GM23248 (cell line): ENCODE measurements at places on chromosomes 3 and 15. TPM values are rescaled to one million over a fixed set of nuclear protein-coding genes. Genes with fewer than 3 reads are reported as not detected.

Gene VEPH1
- 34.0 and 44.0 TPM in 2 replicates for total RNA-seq

Gene MGLL
- 58.7 and 59.2 TPM in 2 replicates for total RNA-seq

GRCh38 chr3:183775781-183776180 lies 49.6 kb downstream of the MAP6D1 start:
- peak; percentile 1 for DNase-seq

Gene ZDHHC23
- 1.6 and 3.8 TPM in 2 replicates for total RNA-seq

GRCh38 chr15:70770863-70771262 lies 7.5 kb upstream of the UACA start:
- no peak for DNase-seq

- no peak for DNase-seq
Observed at GRCh38 chr3:52743152-52743551, 27.6 kb downstream of the NEK4 start.

GRCh38 chr3:143208976-143209714 lies 89.6 kb downstream of the CHST2 start:
- no peak for DNase-seq

GRCh38 chr15:82892573-82892972 lies 59.9 kb downstream of the HOMER2 start:
- DNase-seq, result no peak

Gene SI
- total RNA-seq, result not detected in 2 replicates

GRCh38 chr15:29652595-29652994 lies 169.7 kb downstream of the TJP1 start:
- no peak for DNase-seq

- peak; percentile 35 for DNase-seq
Observed at GRCh38 chr3:108334701-108335100, 38.4 kb downstream of the HHLA2 start.
